ENCODE measurements at places on chromosomes 12 and 14.
A peak's percentile ranks its signal among the peaks of the same experiment; 100 is the strongest.

- no peak for DNase-seq
These were observed 7.2 kb downstream of the MYO1A start for GRCh38 chr12:57042695-57043094.

GRCh38 chr12:52334185-52334584 lies 13.0 kb upstream of the KRT83 start:
- DNase-seq = no peak

DNA sequence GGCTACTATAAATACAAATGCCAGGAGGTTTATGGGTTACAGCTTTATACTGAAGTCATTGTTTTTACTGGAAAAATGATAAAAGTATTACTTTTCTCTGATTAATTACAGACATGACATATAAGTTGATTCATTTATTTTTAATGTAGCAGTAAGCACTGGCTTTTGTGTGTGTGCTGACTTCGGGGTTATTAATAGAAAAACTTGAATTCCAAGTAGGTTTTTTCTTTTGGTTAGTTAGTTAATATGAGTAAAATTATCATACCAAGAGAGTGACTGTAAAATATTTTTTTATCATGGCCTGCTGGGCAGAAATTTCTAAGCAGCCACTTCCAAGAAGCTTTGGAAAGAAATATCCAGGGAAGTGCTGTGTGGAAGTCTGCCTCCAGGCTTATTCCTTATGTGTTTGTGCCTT lies 56.4 kb downstream of the IFT81 start:
- no peak for DNase-seq

DNA sequence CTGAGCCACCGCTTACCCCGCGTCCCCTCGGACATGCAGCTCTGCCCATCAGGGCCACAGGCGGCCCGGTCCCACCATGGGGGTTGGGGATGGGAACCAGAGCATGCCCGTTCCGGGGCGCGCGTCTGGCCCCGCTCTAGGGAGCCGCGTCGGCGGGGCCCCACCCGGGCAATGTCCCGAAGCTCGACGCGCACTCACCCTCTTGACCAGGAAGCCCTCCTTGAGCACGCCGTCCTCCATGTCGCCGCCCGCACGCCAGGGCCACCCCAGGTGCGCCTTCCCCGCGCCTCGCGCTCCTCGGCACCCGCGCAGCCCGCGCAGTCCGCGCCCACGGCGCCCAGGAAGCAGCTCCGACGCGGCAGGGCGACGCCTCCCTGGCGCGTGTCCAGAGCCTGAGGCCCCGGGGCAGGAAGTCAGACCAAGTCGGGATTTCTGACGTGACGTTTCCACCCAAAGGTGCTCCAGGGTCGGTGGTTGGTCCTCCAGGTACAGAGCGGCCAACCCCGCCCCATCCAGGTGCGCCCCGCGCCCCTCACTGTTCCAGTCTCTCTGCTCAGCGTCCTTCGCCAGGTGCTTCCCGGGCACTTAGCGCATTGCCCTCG lies at the start of gene PLEK2:
TSS of gene PLEK2 (minus strand) at position 346 of the 602 bp plus-strand sequence. CDS start at position 240, 106 bp downstream.
- DNase-seq = peak; percentile 17

GRCh38 chr14:80080601-80081000 lies 130.7 kb downstream of the DIO2 start:
- DNase-seq = no peak

All from stimulated activated CD4-positive, alpha-beta T cell treated with anti-CD3 and anti-CD28 coated beads, Interleukin-12 subunit alpha, Interleukin-12 subunit beta, amount 100 ng/mL, for 24 hours (primary cell).